ENCODE measurements at places on chromosomes 7 and 10.

DNA sequence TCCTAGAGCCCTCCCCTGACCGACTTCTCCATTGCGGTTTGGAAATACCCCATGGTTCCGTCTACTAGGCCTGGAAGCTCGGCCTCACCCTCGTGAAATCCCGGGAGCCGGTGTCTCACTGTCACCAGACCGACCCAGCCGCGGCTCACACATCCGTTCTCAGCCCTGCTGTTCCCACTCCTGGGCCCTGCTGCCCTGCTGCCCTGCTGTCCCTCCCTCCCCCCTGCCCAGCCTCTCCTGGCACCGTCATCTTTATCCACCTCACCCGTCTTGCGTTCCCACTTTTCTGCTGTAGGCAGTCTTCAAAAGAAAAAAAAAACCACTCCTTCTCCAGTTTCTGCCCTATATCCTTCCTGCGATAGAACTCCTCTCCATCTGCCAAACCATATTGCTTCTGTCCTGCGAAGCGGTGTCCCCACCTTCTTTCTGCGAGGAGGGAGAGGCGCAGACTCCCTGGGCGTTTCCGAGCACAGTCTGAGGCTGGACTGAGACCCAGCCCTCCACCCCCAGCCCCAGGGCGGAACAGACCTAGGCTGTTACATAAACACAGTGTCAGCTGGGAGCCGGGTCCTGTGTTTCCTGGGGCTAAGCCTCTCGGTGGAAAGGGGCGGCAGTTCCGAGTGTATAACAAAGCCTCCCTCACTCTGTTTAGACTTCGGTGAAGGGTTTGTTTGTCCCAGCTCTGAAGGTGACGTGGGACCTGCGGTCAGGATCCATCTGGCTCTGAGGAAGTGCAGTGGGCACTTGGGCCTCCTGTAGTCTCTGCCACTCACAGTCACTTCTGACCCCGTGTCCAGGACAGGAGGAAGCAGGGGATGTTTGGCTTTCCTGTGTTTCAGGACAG, 2.8 kb downstream of the AGAP3 start:
- no peak for DNase-seq

GRCh38 chr7:132558815-132559214, 17.5 kb downstream of the PLXNA4 start:
- no peak for DNase-seq

DNA sequence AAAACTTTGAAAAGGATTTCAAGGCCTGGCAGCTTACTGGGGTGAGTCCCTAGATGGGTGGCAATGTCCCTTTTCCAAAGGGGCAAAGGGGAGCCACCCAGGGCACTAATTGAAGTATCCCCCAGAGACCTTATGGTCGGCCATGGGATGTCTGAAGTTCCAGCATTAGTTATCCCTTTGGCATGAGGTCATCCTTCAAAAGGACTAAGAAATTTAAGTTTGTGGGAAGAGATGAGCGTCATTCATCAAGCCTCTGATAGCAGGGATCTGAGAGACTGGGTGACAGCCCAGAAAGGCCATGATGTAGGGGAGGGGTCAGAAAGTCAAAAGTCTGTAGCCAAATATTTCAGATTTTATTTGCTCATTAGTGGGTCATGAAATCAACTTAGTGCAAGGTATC, 195.3 kb downstream of the ZNF438 start:
- no peak for DNase-seq

DNA sequence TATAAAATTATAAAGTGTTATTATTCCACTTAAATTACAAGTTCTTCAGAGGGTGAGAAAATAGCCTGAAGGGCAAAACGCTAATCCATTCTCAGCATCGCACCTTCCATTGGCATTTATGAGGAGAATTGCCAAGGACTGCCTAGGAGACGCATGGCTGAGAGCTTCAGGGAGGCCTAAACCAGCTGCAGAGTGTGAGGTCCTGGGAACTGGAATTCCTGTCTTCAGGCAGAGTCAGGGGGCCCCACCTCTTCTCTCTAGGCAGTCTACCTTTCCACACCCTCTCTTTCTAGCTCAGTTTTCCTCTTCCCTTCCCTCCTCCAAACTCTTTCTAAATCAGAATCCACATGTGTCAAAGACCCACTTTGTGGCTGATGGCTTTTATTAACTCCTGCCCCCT, 35.3 kb downstream of the LRRC72 start:
- DNase-seq, result no peak

DNA sequence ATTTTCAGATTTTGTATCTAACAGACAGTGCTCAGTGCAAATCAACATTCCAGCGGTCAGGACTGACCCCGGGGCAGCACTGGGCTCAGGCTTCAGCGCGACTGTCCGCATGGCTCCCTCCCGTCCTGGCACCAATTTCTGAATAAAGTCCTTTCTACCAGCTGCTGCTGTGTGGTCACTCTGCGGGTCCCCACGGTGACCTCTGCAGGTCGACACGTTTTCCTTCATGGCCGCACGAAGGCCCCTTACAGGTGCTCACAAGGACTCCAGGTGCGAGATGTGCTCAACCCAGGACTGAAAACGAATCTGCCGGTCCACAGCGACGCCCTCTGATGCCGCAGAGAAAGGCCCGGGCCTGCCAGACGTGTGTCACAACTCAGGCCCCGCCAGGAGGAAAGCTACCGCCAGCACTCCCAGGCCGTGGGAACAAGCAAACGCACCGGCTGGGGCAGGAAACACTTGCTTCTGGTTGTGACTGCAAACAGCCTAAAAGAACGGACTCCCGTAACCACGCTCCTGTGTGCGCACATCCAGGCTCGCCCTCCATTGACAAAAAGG, 3.7 kb upstream of the UTF1 start:
- no peak for DNase-seq

GRCh38 chr7:21717323-21717722, 174.5 kb downstream of the DNAH11 start:
- no peak for DNase-seq

- no peak for DNase-seq
Observed at GRCh38 chr10:57694956-57695608, 572.6 kb downstream of the IPMK start.

DNA sequence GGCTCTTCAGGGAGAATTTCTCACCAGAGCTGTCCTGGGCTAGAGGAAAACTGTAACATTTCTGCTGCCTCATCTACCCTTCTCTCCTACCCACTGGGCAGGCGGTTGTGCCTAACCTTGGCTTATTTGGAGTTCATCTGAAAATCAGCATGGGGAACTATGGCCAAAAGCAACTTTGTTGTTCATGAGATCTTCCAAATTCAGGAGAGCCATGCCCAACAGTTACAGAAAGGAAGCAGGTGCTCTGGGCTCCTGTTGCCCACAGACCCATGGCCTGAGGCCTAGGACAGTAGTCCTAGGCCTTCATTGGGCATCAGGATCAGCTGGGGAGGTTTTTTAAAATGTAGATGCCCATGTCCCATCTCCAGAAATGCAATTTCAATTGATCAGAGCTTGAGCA, 85.2 kb downstream of the GRID1 start:
- no peak for DNase-seq

DNA sequence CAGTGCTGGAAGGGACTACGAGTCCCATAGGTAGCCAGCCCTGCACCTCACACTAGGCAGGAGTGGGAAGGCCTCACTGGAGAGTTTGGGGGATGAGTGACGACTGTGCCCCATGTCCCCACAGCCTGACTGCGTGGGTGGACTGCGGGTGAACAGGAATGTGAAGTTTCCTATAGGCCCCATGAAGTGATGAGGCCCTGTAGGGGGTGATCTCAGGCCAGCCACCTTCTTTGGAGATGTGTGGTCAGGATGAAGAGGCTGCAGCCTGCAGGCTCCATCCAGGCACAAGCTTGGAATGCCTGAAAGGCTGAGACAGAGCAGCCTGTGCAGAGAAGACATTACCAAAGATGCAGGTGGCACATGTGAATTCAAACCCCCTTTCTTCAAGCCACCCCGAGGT, 94.9 kb downstream of the CPXM2 start:
- no peak for DNase-seq

DNA sequence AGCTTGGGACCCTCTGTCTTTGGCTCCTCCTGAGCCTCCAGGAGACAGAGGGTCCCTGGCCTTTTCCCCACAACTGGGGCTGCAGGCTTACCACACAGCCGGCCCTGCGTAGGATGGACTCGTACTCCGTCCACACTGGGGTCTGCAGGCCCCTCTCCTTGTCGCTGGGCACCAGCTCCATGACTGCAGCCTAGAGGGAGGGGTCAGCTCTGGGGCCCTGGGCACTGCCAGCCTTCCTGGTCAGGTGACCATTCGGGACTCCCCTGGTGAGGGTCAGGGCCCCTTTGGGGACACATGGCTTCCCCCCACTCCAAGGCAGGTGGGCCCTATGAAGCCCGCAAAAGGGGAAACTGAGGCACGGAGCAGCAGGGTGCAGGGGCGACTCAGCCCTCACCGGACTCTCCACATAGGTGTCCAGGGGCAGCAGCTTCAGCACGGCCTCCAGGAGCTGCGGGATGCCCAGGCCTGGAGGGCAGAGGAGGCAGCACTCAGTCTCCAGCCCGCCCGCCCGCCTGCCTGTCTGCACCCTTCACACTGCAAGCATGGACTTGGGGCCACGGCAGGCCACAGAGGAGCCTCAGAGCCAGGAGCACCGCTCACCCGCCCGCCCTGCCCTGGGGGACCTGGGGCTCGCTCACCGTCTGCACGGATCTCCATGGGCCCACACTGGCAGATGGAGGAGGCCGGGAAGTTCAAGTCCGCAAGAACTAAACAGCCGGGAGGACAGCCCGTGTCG, 1.1 kb downstream of the FUOM start:
- no peak for DNase-seq

DNA sequence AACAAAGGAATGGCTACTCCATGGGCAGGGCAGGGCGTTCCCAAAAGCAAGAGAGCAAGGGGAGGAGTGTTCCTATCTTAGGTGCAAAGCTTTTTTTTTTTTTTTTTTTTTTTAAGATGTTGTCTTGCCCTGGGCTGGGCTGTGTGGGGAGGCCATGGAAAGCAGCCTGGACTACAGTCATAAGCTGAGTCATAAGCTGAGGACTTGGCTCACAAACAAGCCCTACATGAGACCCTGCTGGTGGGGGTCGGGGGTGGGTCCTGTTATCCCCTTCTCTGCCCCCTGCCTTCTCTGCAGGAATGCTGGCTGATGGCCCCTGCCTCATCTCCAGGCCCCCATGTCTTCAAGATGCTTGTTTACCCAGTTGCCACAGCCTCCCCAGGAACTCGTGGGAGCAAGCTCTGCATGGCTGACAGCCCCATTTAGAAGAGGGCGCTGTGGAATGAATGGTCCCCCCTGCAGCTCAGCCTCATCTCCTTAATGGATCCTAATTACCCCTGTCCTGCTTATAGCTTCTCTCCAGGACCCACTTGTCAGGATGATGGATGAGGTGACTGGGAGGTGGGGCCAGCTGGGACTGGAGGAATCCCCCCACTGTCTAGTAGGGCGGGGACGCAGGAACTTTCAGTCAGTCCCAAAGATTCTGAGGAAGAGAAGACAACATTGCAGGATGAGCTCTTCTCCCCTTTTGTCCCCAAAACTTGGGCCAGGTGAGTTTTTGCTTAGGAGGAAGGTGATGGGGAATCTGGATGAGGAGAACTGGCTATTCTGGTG, 340.8 kb upstream of the PODXL start:
- DNase-seq, result no peak

DNA sequence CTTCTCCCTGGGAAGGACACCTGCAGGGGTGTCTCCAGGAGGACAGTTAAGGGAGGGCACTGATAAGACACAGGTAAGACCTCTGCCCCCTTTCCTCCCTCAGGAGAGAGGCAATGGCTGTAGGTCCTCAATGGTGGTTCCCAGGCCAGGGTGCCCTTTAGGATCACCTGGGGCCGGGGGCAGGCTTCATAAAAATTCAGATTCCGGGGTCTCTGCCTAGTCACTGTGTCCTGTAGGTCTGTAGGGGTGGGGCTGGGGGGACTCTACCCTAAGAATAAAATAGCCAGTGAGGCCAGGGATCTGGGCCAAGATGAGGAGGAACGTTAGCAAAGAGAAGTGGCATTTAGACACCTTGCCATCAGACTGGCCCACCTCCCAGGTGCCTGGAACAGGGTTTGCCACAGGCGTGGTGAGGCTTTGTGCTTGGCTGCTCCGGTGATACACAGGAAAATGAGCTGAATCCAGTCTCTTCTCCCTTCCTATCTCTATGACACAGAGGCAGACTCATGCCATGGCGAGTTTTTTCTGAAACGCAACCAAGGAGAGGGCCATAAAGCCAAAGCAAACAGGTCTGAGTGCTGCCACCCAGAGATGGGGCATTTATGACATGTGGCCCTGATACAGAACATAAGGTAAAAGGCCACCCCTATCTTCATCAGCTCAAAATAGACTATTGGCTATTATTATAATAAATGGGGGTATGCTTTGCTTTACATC, 52.6 kb downstream of the SH3PXD2A start:
- no peak for DNase-seq

- DNase-seq, result no peak
Observed at GRCh38 chr7:131546583-131547141, 9.8 kb downstream of the PODXL start.

- no peak for DNase-seq
Observed at GRCh38 chr7:24069751-24070150, 214.2 kb upstream of the NPY start.

DNA sequence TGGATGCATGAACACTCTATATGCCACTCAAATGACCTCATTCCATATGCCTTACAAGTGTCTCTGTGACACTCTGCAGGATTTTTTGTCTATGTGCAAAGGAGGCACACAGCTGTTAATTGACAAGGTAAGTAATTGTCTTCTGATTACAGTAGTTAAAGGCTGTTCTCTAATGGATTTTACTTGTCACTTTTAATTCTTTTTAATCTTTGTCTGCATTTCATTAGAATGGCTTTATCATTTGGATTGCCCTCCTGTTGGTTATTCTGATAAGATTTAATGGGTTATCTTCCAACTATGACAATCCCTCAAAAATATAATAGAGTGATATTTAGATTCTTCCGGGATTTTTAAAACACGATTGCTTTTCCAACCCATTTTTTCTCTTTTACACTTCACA, 290.0 kb upstream of the TEX47 start:
- DNase-seq, result no peak

DNA sequence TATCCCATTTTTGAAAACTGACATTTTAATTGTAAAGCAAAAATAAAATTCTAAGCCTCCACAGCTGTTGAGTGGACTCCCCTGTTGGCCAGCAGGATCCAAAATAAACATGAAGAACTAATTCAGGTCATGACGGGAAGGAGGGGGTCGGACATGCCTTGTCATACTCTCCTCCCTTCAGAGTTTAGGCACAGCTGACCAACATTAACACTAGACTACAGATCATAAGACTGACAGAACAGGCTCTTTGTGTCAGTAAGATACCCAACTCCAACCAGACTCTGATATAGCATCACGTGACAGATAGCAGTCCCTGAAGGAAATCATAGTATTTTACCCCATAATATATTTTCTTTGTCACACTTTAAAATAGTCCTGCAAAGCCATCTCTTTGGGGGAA, 20.9 kb upstream of the ZNF12 start:
- no peak for DNase-seq

GRCh38 chr7:10475940-10476641, 497.6 kb upstream of the PHF14 start:
- no peak for DNase-seq

GRCh38 chr7:36082910-36083309, 70.1 kb upstream of the EEPD1 start:
- DNase-seq, result no peak

GRCh38 chr10:73808021-73808815, 3.2 kb downstream of the NDST2 start:
- no peak for DNase-seq

Measured in activated T-cell treated with anti-CD3 and anti-CD28 coated beads for 1 hour (primary cell).